Dermis blood vessel endothelial cell (primary cell): ENCODE measurements at places on chromosomes 4 and X. TPM values are rescaled to one million over a fixed set of nuclear protein-coding genes. Genes with fewer than 3 reads are reported as not detected.

DNA sequence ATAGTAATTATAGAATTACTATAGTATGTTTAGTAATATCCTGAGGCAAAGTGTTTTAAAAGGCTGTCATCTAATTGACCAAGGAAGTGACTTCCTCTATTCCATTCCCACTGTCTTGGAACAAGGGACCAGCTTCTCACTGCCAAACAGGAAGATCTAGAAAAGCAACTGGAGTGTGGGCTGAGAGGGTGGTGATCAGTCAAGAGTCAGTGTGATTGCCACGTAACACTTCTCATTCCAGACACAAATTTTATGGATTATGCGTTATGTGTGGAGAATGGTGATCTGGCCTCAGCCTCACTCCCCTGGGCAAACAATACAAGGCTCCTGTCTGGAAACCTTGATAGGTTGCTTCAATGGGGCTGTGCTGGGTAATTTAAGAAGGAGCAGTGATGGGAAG is 60.0 kb downstream of the RRAGB start:
- DNase-seq = no peak

DNA sequence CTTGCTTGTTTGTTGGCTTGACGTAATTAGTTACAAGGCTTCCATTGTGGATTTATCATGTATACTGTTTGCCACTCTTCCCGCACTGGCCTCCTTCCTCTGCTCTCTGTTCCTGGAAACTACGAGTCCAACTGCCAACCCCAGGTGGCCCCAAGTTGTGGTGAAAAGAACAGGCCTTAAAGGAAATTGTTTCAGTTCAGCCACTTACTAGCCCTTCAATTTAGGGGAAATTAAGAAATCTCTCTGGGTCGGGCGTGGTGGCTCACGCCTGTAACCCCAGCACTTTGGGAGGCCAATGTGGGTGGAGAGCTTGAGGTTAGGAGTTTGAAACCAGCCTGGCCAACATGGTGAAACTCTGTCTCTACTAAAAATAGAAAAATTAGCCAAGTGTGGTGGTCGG is 28.0 kb downstream of the RBM47 start:
- no peak for DNase-seq

GRCh38 chr4:89078300-89078699 is 21.3 kb upstream of the FAM13A start:
- no peak for DNase-seq

GRCh38 chr4:24802648-24803047 is 7.3 kb downstream of the SOD3 start:
- no peak for DNase-seq

GRCh38 chrX:133838761-133839676 is 146.4 kb downstream of the GPC3 start:
- DNase-seq = peak; percentile 56

DNA sequence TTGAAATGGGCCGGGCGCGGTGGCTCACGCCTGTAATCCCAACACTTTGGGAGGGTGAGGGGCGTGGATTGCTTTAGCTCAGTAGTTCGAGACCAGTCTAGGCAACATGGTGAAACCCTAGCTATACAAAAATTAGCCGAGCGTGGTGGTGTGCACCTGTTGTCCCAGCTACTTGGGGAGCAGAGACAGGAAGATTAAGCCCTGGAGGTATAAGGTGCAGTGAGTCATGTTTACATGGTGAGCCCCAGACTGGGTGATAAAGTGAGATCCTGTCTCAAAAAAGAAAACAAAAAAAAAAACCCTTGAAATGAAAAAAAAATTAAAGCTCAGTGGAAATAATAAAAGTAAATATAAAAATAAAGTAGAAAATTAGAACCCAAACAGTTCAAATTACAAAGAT is 6.9 kb upstream of the XAGE2 start:
- DNase-seq = no peak

DNA sequence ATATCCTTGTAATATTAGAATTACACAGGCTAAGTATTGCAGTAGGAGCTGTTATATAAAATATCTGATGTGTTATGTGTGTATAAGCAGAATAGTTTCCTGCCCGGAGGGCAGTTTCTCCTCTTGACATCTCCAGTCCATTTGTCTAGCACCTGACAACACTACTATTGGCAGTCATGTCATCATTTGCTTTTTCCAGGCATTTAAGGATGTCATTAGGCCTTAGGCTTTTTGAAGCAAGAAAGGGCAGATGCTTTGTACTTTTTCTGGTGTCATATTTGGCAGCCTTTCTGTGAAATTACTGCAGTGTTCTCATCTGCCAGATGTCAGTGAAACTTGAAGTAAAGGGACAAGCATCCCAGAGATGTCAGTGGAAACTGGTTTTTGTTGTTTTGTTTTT is 2017.6 kb upstream of the IGFBP7 start:
- no peak for DNase-seq

GRCh38 chrX:129736491-129736890 is 2.3 kb upstream of the XPNPEP2 start:
- DNase-seq = no peak

DNA sequence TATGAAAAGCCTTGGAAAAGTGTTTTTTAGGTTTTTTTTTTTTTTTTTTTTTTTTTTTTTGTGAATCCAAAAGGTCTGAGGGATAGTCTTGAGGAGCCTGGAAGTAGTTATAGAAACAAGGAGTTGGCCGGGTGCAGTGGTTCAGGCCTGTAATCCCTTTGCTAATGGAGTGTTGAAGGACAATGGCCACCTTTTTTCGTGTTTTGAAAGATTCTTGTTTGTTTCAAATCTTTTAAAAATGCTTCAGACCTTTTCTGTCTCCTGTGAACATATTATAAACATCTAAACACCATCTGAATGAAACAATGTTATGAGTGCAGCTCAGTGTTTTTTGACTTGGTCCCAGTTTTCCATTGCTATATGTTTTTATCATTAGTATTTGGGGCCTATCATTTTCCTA is 177.8 kb downstream of the SOWAHB start:
- no peak for DNase-seq

- no peak for DNase-seq
Measured at GRCh38 chr4:56859841-56860240, 38.3 kb upstream of the SPINK2 start.

GRCh38 chr4:150149381-150149780 is 71.1 kb downstream of the DCLK2 start:
- DNase-seq = no peak

- DNase-seq = no peak
Measured at GRCh38 chr4:134260126-134260525, 58.5 kb upstream of the PABPC4L start.

GRCh38 chr4:14879683-14880082 is 122.6 kb upstream of the CPEB2 start:
- no peak for DNase-seq

- no peak for DNase-seq
Measured at GRCh38 chr4:174855050-174855449, 26.0 kb upstream of the GLRA3 start.

DNA sequence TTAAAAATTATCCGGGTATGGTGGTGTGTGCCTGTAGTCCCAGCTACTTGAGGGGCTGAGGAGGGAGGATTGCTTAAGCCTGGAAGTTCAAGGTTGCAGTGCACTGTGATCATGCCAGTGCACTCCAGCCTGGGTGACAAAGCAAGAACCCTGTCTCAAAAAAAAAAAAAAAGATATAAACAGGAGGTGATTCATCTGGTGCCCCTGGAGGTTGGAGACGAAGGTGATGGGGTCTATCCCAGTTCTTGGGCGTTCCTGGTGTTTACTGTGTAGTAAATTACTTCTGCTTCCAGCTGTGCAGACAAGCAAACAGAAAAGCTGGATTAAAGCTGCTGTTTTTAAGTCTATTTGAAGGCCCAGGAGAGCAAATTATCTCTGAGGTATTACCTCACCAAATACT is 19.9 kb downstream of the GPKOW start:
- no peak for DNase-seq

- DNase-seq = no peak
Measured at GRCh38 chrX:53421772-53422085, 725 bp downstream of the SMC1A start.

DNA sequence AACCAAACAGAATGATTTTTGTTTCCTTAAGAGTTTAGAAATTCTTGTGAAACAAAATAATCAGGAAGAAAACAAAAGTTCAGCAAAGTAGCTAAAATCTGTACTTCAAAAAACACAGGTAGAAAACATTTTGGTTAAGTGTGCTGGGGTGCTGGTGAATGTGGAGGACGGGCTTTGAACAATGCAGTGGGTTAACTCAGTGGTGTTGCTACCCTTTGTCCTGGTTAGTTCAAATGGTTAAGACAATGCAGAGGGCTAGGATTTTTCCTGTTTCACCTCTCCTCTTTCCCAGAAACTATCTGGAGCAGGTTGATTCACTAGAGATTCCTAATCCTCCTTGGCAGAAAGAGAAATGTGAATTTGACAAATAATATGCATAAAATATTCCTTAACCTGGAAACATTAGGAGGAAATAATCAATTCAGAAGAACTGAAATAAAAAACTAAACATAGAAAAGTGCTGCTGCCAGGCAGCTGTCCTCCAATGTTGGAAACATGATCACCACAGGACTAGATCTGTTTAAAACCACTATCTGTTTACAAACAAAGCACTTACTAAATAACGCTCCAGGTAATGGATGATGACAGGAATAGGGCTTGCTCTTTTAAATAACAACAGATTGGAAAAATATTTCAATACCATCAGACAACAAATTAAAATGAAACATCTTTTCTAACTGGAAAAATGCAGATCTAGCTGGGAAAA is 148.9 kb downstream of the MAML3 start:
- peak; percentile 43 for DNase-seq

GRCh38 chrX:73481521-73481920 is 34.7 kb downstream of the CDX4 start:
- no peak for DNase-seq

GRCh38 chr4:172942840-172943239 is 225.8 kb upstream of the GALNT7 start:
- DNase-seq = no peak

DNA sequence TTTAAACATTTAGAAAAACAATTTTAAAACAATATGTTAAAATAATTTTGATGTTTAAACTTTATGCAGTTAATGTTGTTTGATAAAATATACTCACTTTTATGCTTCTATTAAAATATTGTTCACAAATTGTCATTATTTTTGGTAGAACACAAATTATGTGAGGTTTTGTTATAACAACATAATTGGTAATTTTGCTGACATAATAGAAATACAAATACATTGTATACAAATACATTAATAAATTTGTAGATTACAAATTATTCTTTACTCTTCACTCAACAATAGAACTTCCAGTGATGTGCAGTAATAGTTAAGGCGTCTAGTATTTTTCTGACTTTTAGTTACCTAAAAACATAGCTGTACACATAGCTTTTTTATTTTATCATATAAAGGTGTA is 1472.4 kb upstream of the ADGRL3 start:
- no peak for DNase-seq

- DNase-seq = no peak
Measured at GRCh38 chr4:19278665-19279064, 973.0 kb upstream of the SLIT2 start.

DNA sequence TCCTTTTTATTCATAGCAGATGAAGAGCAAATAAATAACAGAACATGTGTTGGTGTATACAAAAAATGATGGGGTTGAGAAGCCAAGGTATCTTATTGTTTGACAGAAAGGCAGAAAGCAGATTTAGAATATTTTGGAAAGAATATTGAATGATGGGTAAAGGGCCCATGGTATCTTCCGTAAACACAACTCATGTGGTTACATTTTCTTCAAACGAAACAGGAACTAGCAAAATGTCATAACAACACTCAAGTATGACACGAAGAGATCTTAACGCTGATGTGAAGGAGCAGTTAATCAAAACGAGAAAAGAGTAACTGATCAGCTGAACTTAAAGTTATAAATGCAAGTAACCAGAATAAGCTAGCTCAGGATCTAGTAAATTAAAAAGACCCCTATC is 195.7 kb upstream of the GK2 start:
- no peak for DNase-seq

GRCh38 chr4:138656990-138657389 is 358.6 kb upstream of the NOCT start:
- DNase-seq = no peak

DNA sequence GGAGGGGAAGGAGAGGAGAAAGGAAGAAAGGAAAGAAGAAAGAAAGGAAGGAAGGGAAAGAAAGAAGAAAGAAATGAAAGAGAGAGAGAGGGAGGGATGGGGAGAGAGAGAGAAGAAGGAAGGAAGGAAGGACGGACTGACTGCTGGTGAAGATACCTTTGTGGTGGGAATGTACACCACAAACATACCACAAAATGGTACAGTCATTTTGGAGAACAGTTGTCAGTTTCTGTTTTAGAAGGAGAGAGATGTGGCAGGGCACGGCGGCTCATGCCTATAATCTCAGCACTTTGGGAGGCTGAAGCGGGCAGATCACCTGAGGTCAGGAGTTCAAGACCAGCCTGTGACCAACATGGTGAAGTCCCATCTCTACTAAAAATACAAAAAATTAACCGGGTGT is 40.0 kb upstream of the SHISA3 start:
- no peak for DNase-seq

DNA sequence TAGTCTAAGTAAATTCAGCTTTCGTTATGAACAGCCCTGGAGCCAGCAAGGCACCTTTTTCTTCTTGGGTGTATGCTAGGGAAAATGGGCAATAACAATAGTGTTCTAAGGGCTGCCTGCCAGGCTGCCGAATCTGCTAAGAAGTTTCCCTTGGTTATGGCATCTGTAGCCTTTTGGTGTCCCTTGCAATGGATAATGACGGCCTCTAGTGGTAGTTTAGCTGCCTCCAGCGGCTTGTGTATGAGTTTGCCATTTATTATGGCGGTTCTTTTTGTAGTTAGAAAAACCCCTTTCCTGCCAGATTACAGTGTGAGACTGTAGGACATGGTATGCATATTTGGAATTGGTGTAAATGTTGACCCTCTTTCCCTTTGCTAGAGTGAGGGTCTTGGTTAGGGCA is 78.9 kb upstream of the SPIN4 start:
- no peak for DNase-seq

GRCh38 chr4:79042079-79042674 is 102.9 kb upstream of the PAQR3 start:
- DNase-seq = peak; percentile 37

The POU3F4 gene
- total RNA-seq = not detected in 2 replicates

The THOC2 gene
- 74.5 and 78.5 TPM in 2 replicates for total RNA-seq

The SUPT20HL2 gene
- not detected in 2 replicates for total RNA-seq

The LIN54 gene
- total RNA-seq = 10.9 and 16.9 TPM in 2 replicates

The USP17L20 gene
- total RNA-seq = not detected in 2 replicates

The BBS12 gene
- 5.2 and 6.0 TPM in 2 replicates for total RNA-seq

The NDUFA1 gene
- 52.0 and 89.2 TPM in 2 replicates for total RNA-seq
